ENCODE measurements at places on chromosomes 7 and 10. TPM values are rescaled to one million over a fixed set of nuclear protein-coding genes. Genes with fewer than 3 reads are reported as not detected.

The CABCOCO1 gene
- total RNA-seq = not detected

The PHYH gene
- total RNA-seq = 18.0 TPM

The KLHL7 gene
- 21.6 TPM for total RNA-seq

The ABCA13 gene
- total RNA-seq = 0.02 TPM

The BLNK gene
- not detected for total RNA-seq

The CFAP70 gene
- 0.43 TPM for total RNA-seq

The ZNF467 gene
- not detected for total RNA-seq

The CALML3 gene
- not detected for total RNA-seq

The ADO gene
- 34.1 TPM for total RNA-seq

The OPALIN gene
- total RNA-seq = not detected

Measured in activated T-helper 2 cell treated with anti-CD3 and anti-CD28 coated beads, Interferon-gamma antibody, Interleukin-2, Interleukin-4, amounts not matched to agents 10 μg/mL and 5 μg/mL and 100 μg/mL, durations not matched to agents 14 hours and 24 hours and 36 hours (primary cell).